Thoracic aorta (tissue), 2 donors: ENCODE measurements at places on chromosomes 5 and 9. TPM values are rescaled to one million over a fixed set of nuclear protein-coding genes. Genes with fewer than 3 reads are reported as not detected.

Gene CYLC2
- not detected for total RNA-seq

Gene KIF12
- not detected for total RNA-seq

Gene MARCOL
- total RNA-seq: not detected

Gene BTF3
- 250 TPM for total RNA-seq

GRCh38 chr5:74954919-74955318 lies 88.7 kb upstream of the FAM169A start:
- no peak for DNase-seq

Gene ZNF618
- total RNA-seq: 16.6 TPM

- DNase-seq: no peak
These were observed 671.4 kb downstream of the NR2F1-AS1 start for GRCh38 chr5:92909602-92909962.

DNA sequence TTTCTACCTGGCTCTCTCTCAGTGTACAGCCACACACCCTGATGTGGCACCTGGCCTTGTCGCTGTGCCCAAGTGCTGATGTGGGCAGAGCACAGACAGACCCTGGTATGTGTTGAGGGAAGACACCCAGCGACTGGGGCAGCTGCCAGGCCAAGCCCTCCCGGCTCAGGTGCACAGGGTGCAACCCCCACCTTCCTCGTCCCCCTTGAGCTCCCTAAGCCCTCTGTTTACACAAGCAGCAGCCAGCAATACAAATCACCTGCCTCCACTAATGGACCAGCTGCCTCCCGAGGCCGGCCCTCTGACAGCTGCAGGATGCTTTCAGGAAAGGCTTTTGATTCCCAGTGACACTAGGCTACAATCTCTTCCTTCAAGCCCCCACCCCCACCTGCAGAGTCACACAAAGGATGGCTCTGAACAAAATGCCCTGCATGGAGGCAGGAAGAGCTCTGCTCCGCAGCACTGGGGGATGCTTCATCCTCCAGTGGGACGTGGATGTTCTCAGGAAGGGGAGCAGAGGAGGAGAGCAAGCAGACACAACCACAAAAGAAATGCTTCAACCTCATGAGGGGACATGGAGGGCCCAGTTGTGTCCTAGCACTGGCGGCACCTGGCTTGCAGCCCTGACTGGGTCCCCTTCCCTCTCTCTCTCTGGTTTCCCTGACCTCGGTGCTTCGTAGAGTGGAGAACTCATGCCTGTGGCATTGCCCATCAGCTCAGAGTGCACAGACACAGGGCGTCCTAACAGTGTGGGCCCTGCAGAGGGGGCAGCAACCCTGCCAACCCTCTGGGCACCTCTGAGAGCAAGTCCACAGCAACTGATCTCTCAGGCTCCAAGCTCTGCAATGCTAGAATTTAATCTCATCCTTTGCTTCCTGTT lies 140.8 kb downstream of the BARX1 start:
- no peak for DNase-seq

DNA sequence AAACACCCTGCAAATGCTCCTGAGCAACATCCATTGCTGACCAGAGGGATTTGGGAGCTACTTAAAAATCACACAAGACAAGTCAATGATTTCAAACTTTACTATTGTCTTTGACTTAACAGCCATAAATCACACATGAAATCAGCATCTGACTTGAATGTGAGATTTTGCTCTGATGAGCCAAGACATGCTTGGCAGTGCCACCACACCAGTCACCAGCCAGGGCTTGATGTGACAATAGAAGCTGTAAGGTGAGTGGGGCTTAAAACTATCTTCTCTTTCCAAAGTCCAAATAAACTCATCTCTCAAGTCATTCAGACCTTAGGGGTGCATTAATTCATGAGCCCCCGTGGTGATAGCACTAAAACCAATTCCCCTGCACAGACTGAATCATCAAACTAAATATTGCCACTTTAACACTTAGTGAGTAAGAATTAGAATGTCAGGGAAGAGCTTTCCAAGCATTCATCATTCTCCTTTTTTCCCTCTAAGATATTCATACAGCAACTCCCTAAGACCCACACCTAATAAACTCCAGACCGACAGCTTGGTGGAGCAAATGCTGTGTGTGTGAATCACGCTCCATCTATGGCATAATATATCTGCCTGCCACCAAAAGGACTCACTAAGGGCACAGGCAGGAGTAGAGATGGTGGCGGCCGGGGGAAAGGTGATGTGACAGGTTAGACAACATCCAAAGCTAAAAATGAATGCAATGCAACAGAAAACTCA lies 119.4 kb downstream of the SPOCK1 start:
- no peak for DNase-seq

GRCh38 chr5:159304961-159305595 lies 25.2 kb downstream of the IL12B start:
- DNase-seq: no peak

DNA sequence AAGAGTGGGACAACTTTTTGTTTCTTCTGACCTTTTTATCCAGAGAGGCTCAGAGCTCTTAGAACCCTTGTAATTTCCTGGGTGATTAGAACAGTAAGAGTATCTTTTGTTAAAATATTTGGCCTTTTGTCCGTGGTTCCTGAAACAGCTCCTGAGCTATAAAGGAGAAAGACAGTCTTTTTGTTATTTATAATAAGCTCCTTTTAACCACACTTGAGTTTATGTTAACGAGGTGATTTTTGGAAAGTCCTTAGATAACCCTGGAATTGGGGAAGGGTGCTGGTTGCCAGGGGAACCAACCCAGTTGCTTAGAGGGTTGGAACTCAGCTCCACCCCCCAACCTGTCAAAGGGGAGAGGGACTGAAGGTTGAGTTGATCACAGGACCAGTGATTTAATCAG lies 4.8 kb downstream of the ZNF483 start:
- no peak for DNase-seq

- no peak for DNase-seq
These were observed 136.1 kb downstream of the RGS3 start for GRCh38 chr9:113599646-113600022.

Gene PCDHA12
- 0.68 TPM for total RNA-seq

DNA sequence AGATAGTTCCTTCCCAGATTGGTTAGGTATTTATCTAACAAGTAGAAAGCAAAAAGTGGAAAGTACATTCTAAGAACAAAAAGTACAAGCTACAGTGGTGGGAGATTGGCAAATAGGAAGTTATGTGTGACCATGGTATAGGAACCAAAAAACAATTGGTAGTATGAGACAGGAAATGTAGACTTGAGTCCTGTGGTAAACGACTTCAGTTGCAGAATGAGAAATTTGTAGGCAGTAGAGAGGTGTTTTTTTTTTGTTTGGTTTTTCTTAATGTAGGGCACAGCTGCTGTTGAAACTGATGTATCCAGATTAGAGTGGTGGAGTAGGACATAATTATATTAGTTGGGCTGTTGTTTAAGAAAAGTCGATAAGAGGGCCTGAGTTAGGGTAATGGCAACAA lies 72.0 kb downstream of the CCNH start:
- no peak for DNase-seq

Gene OR1Q1
- total RNA-seq: not detected

- no peak for DNase-seq
These were observed 74.5 kb upstream of the SLC25A51 start for GRCh38 chr9:37978481-37978864.

DNA sequence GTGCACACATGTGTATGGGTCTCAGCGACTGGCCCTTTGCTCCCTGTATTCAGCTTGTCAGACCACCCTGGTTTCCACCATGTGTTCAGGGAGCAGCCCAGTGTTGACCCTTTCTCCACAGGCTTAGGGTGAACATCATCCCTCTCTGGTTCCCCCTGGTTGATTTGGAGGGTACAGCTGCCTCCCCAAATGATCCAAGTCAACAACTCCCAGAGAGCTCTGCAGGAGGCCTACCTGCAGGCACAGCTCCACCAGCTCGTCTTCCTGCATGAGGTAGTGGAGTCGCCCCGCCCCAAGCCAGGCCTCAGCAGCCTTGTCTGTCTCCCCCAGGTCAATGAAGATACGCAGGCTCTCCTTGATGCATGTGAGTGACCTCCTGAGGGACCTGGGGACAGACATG lies 50.5 kb downstream of the SH3TC2 start:
- no peak for DNase-seq

Gene PCDHGC3
- 99.9 TPM for total RNA-seq

Gene PIP5KL1
- 6.0 TPM for total RNA-seq

Gene PCDH1
- 43.4 TPM for total RNA-seq

GRCh38 chr9:73845954-73846690 lies 651.0 kb upstream of the RORB start:
- DNase-seq: no peak

Gene CDC20B
- total RNA-seq: not detected

DNA sequence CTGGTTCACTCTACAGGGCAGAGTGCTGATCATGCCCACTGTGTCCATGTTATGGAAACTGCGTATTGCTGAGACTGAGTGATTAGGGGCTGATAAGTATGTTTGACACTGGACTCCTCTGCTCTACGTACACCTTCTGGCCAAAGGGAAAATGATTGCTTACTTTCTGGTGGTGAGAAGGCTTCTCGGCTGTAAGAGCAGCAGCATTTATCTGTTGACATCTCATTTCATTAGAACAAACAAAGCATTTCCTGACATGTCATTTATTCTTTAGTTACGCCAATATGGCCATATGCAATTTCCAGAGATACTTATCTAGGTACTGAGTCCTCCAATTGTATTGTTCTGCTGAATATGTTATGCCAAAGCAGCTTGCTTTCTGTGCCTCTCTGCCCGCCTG lies 5.6 kb downstream of the FAXDC2 start:
- DNase-seq: no peak
